HuH-7 (cell line): ENCODE measurements at places on chromosomes 3 and 15.
A peak's percentile ranks its signal among the peaks of the same experiment; 100 is the strongest.

GRCh38 chr3:42700366-42701288 is 2.0 kb downstream of the HHATL start:
- no peak for DNase-seq

- DNase-seq: no peak
Observed at GRCh38 chr15:67322481-67322880, 67.9 kb downstream of the IQCH start.

GRCh38 chr3:179842061-179842460 is 189.2 kb downstream of the USP13 start:
- DNase-seq: no peak

DNA sequence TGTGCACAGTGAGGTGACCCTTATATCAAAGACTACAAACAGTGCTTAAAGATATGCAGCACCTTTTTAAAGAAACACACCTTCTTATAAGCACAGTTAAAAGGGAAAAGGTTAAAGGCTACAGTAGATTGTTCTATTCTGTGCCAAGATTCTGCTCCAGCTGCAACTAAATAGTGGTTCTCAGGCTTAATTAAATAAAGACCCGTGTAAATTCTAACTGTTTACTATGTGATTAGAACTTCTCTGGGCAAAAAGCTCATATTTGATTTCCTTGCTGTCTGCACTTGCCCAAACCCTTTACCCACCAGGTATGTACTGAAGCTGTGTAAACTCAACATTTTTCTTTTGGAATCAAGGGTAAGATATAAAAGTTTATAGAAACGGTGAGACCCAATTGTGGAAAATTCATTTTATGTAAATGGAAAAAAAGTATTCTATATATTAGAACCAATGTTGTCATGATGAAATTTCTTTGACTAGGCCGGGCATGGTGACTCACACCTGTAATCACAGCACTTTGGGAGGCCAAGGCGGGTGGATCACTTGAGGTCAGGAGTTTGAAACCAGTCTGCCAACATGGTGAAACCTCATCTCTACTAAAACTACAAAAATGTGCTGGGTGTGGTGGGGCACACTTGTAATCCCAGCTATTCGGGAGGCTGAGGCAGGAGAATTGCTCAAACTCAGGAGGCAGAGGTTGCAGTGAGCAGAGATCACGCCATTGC is 230.6 kb downstream of the MECOM start:
- no peak for DNase-seq

GRCh38 chr15:66293419-66294156 is at the start of gene DIS3L:
DIS3L (plus strand) TSS chr15:66293568; CDS start chr15:66293597, 29 bp downstream.
- peak; percentile 74 for DNase-seq

GRCh38 chr3:31724651-31725050 is 191.9 kb downstream of the STT3B start:
- DNase-seq: no peak

GRCh38 chr3:98732286-98733052 is 30.7 kb upstream of the ST3GAL6 start:
- peak; percentile 89 for DNase-seq

GRCh38 chr3:190070622-190071347 is 49.9 kb downstream of the P3H2 start:
- DNase-seq: no peak

DNA sequence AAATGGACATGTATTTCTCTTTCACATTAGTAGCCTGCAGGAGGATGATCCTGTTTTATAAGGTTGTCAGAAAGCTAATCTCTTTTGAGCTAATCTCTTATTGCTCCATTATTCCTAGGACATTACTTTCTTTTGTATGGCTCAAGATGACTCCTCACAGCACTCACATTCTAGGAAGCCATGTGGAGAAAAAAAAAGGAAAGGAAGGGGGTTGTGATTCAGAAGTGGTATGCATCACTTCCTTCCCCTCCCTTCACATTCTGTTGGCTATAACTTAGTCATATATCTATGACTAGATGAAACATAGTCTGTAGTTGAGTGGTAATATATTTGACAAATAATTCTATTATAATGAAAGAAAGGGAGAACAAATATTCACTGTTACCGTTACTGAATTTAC is 168.8 kb upstream of the TTC14 start:
- no peak for DNase-seq

GRCh38 chr15:28881600-28881999 is 4.2 kb upstream of the APBA2 start:
- no peak for DNase-seq

DNA sequence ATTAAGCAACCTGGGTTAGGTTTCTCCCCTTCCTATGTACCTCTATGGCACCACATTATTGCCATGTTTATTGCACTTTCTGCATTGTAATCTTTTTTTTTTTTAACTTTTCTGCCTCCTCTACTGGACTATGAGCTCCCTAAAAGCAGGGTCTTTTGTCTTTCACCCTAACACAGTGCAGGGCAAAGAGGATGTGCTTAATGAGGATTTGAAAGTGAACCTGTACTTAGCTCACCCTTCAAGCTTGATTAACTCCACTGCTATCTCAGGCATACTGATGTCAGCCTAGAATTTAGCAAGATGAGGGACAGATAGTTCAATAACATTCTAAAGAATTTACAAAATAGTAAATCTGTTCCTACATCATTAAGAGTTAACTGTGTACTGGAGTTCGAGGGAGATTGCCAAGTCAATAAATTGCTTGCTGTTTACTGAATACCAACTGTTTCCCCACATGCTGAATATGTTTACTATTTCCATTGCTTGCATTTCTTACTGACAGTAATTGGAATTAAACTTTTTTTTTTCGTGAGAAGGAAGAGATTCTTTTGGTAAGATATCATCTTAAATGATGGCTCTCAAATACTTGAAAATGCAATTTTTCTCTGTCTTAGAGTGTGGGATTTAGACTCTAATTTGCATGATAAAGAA is 15.7 kb upstream of the PPARG start:
- no peak for DNase-seq

- no peak for DNase-seq
Observed at GRCh38 chr15:64117759-64118487, 22.1 kb downstream of the SNX1 start.

DNA sequence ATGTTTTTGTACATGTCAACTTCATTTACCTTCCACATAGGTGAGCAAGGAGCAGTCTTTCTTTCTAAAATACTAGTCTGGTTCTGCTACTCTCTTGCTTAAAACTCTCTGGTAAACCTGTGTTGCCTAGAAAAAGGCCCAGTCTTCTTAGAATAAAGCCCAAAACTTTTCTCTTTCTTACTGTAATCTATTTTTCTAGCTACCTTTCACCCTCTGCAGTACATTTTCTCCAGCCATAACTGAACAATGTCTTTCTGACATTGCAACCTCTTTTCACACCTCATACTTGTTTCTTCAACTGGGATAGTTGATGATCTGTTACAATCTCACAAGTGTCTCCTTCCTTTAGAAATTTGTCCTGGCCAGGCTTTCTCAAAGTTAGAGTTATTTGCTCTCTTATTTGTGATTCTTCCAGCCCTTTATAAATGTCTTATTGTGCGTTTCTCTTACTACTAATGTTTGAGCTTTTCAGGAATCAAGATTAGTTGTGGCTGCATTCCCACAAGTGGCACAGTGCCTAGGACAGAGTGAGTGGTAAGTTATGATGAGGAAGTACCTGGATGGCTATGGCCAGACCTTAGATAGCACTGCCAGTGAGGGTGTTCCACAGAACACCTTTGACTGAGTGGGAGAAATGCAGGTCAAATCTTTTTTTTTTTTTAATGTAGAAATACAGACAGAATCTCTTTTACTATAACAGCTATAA is 313.4 kb upstream of the SATB1 start:
- DNase-seq: no peak

GRCh38 chr3:149612456-149612855 is 45.4 kb downstream of the WWTR1 start:
- DNase-seq: no peak

DNA sequence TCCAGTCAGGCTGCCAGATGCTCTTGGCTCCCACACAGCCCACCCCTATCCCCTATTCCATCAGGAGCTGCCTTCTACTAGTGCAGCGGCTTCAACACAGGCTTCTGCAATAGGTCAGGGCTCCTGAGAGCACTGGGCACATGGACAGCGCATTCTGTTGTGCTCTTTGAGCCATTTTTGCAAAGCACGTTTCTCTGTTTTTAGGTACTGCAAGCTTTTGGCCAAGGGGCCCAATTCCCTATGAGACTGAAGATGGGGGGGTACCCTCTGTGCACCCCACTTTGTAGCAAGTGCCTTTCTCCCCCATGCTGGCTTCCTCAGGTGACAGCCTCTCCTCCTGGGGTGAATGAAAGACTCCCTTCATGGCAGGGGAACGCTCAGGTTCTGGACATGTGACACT is 31.2 kb downstream of the CHDH start:
- DNase-seq: no peak

- DNase-seq: no peak
Observed at GRCh38 chr3:23518441-23518840, 287.3 kb upstream of the UBE2E1 start.

DNA sequence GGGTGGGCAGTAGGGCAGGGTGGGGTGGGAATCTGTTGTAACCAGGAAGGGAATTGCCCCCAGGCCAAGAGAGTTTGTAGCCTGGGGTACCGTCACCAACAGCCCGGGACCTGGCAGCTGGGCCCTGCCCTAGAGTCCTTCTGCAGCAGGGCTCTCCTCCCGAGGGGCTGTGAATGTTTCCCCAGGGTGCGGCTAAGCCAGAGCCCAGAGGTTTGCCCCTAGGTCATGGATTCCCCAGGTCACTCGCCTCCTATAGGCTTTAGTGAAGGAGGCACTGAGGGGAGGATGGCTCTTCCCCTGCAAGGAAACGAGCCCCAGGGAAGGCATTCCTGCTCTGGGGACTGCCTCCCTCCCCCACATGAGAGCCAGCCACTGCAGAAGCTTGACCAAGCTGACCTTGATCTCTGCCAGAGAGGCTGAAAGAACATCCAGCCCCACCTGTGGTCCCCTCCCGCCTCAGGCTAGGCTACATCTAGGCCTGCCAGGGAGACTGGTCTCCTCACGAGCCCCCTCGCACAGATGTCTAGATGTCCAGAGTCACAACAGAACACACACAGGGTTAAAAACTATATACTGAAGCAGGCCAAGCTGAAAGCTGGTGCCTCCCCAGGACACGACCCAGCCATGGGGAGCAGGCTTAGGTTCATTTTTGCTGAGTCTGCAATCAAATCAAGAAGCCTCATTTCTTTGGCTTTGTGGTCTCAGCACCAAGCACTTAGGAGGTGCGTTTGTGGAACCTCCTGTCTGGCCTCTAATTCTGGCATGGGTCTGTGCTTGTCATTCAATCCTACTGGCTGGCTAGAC is 69.1 kb upstream of the TAMM41 start:
- no peak for DNase-seq

GRCh38 chr3:132435224-132435910 is 18.1 kb downstream of the DNAJC13 start:
- no peak for DNase-seq

DNA sequence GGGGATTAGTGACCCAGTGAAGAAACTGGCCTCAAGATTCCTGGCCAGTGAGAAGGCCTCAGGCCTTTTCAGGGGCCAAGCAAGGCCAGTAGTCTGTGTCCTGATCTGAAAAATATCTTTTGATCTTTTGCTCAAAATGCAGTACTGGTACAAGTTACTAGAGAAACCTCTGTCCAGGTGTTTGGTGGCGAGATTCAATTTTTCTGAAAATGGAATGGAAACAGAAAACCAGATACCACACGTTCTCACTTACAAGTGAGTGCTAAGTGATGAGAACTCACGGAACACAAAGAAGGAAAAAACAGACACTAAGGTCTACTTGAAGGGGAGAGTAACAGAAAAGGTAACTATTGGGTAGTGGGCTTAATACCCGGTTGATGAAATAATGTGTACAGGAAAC is 463.4 kb downstream of the ZIC1 start:
- no peak for DNase-seq

GRCh38 chr3:94735354-94735753 is 672.5 kb downstream of the NSUN3 start:
- no peak for DNase-seq

GRCh38 chr15:67109141-67110034 is 44.0 kb downstream of the SMAD3 start:
- no peak for DNase-seq

DNA sequence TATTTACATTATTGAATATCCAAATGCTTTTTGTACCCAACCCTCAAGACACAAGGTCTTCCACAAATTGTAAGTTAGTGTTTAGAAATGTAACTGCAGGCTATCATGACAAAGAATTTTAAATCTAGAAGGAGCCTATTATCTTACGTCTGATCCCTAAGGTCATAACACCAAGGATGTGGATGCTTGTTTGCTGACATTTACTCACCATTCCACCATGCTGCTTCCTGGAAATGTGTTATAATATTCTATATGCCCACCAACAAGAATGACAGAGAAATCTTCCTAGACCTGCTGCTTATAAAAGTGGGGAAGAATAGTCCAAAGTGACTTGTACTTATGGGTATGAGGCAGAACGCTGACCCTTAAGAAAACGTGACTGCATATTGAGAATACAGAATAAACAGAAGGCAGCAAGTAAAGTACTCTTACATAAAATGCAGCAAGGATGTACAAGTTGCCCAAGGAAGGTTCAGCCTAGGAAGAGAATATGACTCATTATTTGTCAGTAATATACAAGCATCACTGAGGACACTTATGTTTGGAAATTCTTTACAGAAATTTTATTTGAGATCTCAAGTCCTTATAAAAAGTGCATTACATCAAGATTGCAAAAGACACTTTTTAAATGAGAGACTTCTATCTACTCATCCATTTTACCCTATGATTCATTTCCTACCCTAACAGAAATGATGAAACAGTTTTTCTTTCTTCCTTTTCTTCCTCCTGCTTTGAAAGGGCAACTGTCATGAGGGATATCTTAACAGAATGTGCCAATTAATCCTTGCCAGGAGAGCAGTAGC is 59.6 kb downstream of the ESYT3 start:
- DNase-seq: no peak

- DNase-seq: no peak
Observed at GRCh38 chr3:67580430-67581000, 73.9 kb downstream of the SUCLG2 start.

DNA sequence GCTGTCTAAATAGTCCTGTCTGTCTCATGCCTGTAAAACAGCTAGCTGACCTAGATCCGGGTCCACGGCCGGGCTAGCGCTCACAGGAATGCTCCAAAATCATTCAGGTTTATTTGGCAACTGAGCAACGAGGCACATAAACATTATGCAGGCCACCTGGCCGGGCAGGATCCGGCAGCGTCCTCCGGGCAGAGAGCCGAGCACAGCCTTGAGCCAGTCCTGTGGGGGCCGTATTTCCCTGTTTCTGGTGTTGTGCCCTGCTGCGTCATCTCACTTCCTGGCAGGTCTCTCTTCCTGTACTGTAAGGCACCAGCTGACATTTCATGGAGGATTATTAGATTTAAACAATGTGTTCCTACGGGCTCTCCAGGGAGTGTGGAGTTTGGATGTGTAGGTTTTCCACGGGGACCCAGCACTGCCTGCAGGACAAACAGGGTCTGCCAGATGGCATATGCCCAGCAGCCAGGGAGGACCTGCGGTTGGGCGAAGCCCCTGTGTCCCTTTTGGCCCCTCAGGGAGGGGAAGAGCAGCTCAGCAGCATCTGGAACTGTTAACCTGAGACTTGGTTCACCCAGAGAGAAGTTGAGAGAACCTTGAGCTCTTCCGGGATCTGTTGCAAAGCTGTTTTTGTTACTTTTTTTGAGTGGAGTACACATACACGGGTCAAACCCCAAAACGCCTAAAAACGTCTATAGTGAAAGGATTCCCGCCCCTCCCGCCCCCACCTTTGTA is 16.6 kb upstream of the LRRK1 start:
- DNase-seq: no peak

- no peak for DNase-seq
Observed at GRCh38 chr3:143139762-143140161, 20.2 kb downstream of the CHST2 start.

- DNase-seq: no peak
Observed at GRCh38 chr15:90367576-90367975, 15.5 kb downstream of the ZNF774 start.
